Erythroblast (primary cell): ENCODE measurements at places on chromosomes 2 and 18.

GRCh38 chr2:68911246-68911645, 40.0 kb upstream of the BMP10 start:
- DNase-seq: no peak

GRCh38 chr18:49884959-49885358, 71.6 kb upstream of the ACAA2 start:
- DNase-seq: no peak

- DNase-seq: no peak
Measured at GRCh38 chr2:42618116-42618515, 49.7 kb downstream of the MTA3 start.

GRCh38 chr2:240465268-240465764, 29.9 kb downstream of the GPC1 start:
- DNase-seq: no peak

DNA sequence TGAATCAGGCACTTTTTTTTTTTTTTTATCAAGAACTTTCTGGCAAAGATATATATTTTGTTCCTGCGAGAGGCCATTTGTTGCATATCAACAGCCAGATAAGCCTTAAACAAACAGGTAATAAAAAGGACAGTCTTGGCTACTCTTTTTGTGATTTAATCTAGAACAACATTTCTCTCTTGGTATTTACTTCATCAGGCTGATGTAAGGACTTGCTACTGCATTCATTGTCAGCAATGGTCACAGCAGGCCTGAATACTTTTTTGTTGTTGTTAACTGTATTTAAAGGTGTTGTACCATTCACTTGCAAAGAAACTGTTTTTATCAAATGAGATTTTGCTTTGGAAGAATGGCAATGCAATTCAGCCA, 683.8 kb downstream of the IRS1 start:
- DNase-seq: no peak

DNA sequence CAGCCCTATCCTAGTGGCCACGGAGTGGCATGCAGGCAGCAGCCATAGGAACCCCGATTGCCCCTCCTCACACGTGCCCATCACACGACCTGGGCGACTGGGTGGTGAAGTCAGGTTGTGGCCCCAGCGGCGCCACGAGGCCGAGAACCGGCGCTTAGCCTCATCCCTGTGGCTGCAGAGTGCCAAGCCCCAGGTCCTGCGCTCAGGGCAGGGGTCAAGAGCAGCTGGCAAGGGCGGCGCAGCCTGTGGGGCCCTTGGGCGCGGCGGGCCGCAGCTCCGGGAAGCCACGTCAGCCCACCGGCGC, 73.3 kb downstream of the RPIA start:
- DNase-seq: no peak
